Psoas muscle (tissue), 8 donors: ENCODE measurements at places on chromosomes 1 and 21.

DNA sequence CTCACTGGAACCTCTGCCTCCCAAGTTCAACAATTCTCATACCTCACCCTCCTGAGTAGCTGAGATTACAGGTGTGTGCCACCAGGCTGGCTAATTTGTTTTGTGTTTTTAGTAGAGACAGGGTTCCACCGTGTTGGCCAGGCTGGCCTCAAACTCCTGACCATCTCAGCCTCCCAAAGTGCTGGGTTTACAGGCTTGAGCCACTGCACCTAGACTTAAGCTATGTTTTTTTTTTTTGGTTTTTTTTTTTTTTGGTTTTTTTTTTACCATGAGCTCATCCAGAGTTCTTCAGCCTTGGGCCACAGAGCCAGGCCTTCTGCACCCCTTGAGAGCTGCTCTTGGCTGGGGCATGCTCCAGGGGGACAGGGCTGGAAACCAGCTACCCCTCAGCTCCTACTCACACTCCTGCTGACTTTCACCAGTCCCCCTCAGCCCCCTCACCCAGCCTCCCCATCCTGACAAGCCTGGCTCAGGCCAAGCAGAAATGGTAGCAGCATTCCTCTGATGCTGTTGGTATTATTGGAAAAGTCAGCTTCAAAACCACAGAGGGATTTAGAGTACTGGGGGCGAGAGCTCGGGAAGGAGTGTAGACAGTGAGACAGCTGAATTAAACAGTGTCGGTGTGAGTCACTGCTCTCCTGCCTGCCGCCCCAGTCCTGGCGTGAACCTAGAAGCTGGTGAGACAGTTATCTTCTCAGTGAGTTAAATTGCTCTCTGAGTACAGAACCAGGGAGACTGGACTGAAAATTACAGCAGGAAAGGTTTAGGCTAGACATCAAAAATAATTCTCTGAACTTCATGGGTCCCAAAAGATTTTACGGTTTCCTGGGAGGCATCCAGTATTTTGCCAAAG, 63.7 kb downstream of the NAV1 start:
- no peaks in the 10 kb centered on the region for H3K4me1 ChIP-seq
- no peak overlapping the region for H3K4me3 ChIP-seq
- peak; percentile 39 for DNase-seq
- H3K27ac ChIP-seq, result no peak overlapping the region
- no peaks in the 10 kb centered on the region for H3K27me3 ChIP-seq
- H3K36me3 ChIP-seq, result no peaks in the 10 kb centered on the region

- DNase-seq, result no peak
- no peaks in the 10 kb centered on the region for H3K36me3 ChIP-seq
- H3K27me3 ChIP-seq, result no peaks in the 10 kb centered on the region
- no peak overlapping the region for H3K27ac ChIP-seq
- H3K4me3 ChIP-seq, result peak overlapping the region; percentile 38
- peaks cover 19% of the 10 kb centered on the region for H3K4me1 ChIP-seq
Measured at GRCh38 chr1:35561297-35561971, 3.8 kb downstream of the NCDN start.

DNA sequence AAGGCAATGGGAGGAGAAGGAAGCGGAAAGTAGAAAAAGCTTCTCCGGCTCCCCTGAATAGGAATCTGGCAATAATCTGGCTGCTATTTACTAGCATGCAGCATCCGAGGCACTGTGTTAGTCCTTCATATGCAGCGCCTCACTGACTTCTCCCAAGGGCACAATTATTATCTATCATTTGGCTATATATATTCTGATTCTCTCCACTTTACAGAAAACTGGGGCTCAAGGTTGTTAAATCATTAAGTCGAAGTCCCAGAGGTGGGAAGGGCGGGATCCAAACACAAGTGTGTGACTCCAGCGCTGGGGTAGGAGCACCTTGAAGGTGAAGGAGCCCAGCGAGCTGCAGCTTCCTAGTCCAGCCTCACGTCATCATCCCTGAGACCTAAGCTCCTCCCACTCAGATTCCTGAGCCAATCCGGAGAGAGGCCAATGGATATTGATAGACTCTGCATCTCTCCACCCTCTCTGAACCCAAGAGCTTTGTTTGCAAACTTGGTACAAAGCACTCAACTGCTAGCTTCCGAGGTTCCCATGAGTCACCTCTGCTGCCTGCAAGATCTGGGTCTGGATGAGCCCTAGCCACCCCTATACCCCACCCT, 16.6 kb upstream of the EYA3 start:
- no peaks in the 10 kb centered on the region for H3K4me1 ChIP-seq
- DNase-seq, result no peak
- H3K27ac ChIP-seq, result no peak overlapping the region

DNA sequence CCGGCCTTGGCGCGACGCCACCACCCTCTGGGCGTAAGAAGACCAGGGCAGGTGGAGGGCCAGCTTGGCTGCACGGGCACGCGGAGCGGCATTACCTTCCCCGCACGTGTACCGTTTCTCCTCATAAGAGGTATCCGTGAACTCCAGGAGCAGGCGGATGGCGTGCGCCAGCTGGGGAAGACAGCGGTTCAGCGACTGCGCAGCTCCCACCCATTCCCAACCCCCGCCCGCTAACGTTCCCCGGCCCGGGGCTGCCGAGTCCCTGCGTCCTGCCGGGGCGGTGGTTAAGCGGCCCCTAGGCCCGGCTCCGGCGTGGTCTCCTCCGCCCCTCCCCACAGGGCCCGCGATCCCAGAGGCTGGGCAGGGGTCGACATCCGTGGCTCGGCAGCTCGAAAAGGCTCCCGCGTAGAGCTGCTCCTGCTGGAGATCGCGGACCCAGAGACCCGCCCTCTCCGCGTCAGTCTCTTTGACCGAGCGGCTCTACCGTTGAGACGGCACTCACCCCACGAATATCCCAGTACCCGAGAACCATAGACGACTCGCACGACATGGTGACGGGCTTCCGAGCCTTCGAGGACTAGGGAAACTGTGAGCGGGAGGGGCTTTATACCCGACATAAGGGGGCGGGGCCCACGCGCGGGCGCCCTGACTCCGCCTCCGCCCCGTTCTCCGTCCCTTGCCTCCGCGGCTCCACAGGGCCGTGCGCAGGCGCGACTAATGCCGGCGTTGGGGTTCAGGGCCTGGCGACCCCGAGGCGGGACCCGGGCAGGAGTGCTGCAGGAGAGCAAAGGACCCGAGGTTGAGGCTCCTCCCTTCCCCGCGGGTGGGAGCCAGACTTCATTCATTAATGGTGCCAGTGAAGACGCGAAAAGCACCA, 862 bp downstream of the GSTM3 start:
- DNase-seq, result peak; percentile 80
- H3K36me3 ChIP-seq, result peaks cover 23% of the 10 kb centered on the region
- H3K27ac ChIP-seq, result peak overlapping the region; percentile 80
- H3K4me1 ChIP-seq, result peaks cover 9% of the 10 kb centered on the region
- peak overlapping the region; percentile 86 for H3K4me3 ChIP-seq

DNA sequence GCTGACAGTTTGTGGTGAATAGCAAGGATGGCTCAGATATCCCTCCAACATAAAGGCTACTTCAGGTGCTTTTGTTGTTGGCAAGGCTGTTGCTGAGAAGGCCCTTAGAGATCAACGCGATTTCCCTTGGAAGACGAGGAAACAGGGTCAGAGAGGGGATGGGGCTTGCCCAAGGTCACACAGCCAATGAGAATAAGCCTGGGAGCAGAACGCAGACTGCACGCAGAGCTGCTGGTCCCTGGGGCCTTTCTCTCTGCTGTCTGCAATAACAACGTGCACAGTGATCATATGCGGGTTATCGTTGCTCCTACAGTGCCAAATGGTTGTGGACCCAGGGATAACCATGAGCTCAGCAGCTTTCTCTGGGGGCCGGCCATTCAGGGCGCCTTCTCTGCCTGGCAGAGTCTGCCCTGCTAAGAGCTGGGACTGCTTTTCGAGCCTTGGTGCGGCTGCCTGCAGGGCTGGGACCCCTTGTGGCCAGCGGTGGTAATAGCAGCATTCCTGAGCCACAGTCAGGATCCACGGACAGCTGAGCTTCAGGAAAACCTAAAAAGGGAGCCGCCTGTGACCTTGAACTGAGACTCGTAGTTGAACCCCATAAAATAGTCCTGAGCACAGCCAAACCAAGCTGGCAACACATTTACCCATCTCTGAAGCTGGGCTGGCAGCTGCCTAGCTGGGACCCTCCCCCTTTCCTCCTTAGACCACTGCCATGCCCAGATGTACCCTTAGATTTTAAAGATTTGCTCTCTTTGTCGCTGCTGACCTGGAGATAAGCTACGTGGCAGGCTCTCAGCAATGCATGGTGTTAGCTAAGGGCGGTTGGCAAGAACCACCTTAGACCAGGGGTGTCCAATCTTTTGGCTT, 39.8 kb downstream of the HTR6 start:
- peak; percentile 85 for DNase-seq
- no peak overlapping the region for H3K27ac ChIP-seq
- peaks cover 8% of the 10 kb centered on the region for H3K36me3 ChIP-seq
- peaks cover 4% of the 10 kb centered on the region for H3K4me1 ChIP-seq
- H3K4me3 ChIP-seq, result no peak overlapping the region

- no peak overlapping the region for H3K27ac ChIP-seq
- no peak overlapping the region for H3K4me3 ChIP-seq
- no peaks in the 10 kb centered on the region for H3K4me1 ChIP-seq
- H3K27me3 ChIP-seq, result peaks cover 54% of the 10 kb centered on the region
- no peaks in the 10 kb centered on the region for H3K36me3 ChIP-seq
- DNase-seq, result peak; percentile 76
Measured at GRCh38 chr21:45950740-45951515, 30.6 kb upstream of the COL6A1 start.

- no peaks in the 10 kb centered on the region for H3K36me3 ChIP-seq
- peaks cover 22% of the 10 kb centered on the region for H3K4me1 ChIP-seq
- H3K27ac ChIP-seq, result no peak overlapping the region
- no peaks in the 10 kb centered on the region for H3K27me3 ChIP-seq
Measured at GRCh38 chr1:117669572-117669971, 63.7 kb downstream of the TENT5C start.

GRCh38 chr1:162663086-162663485, 30.8 kb downstream of the DDR2 start:
- no peak overlapping the region for H3K4me3 ChIP-seq
- DNase-seq, result no peak
- H3K4me1 ChIP-seq, result no peaks in the 10 kb centered on the region
- no peaks in the 10 kb centered on the region for H3K36me3 ChIP-seq

DNA sequence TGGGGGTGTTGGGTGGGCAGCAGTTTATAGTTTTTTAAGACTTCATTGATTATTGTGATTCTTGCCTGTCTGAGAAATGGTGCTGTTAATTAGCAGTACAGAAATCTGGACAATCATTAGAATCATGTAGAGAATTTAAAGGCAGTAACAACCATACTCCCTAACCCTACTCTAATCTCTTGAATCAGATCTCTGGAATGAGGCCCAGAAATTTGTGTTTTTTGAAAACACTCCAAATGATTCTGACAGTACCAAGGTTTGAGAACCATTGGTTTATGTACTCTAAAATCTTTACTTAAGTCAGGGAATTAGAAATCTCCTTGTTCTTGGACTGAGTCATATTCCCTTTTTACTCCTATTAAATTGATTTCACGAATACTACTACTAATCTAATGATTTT, 24.0 kb downstream of the FNBP1L start:
- no peak overlapping the region for H3K4me3 ChIP-seq
- H3K36me3 ChIP-seq, result no peaks in the 10 kb centered on the region
- peaks cover 5% of the 10 kb centered on the region for H3K4me1 ChIP-seq
- no peak overlapping the region for H3K27ac ChIP-seq
- H3K27me3 ChIP-seq, result no peaks in the 10 kb centered on the region
- DNase-seq, result no peak

- no peak overlapping the region for H3K4me3 ChIP-seq
- H3K4me1 ChIP-seq, result no peaks in the 10 kb centered on the region
- H3K36me3 ChIP-seq, result no peaks in the 10 kb centered on the region
Measured at GRCh38 chr1:240763771-240764170, 151.8 kb upstream of the GREM2 start.
